ENCODE measurements at places on chromosomes 5 and 9.

GRCh38 chr9:37371565-37372464 lies 50.7 kb upstream of the GRHPR start:
- DNase-seq: no peak

DNA sequence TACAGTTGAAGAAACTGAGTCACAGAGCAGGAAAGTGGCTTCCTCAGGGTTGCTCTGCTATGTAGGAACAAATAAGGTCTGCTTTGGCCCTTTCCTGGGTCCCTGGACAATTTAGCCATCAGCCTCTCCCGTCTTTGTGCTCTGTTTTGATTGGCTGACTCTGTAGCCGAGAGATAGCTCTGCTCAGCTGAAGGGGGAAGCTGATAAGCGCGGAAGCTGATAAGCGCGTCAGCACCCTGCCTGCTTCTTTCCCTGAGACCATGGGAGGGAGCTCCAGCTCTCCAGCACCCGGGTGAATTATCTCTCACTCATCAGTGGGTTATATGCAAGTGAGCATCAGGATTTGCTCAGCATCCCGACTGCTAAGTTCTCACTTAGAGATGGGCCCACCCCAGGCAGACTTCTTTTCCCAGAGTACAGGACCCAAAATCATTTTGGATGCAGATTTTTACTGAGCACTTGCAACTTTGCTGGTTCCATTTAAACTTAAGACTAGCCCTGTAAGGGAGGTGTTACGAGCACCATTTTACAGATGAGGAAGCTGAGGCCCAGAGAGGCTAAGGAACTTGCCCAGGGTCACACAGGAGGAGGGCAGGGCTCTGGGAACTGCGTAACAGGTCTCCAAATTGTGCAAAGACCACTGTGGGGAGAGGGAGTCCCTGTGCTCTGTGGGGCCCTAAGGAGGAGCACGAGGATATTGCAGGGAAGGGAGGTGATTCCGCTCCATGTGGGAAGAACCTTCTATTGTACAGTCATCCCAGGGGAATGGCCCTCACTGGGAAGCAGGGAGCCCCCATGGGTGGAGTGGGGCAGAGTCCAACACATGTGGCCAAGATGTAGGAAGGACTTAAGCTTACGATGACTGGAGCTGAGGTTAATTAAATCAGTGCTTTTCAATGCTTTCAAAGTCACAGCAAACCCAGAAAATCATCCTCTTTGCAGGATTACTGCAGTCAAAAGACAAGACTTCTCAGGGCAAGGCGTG lies 83.7 kb upstream of the ORM1 start:
- no peak for DNase-seq

DNA sequence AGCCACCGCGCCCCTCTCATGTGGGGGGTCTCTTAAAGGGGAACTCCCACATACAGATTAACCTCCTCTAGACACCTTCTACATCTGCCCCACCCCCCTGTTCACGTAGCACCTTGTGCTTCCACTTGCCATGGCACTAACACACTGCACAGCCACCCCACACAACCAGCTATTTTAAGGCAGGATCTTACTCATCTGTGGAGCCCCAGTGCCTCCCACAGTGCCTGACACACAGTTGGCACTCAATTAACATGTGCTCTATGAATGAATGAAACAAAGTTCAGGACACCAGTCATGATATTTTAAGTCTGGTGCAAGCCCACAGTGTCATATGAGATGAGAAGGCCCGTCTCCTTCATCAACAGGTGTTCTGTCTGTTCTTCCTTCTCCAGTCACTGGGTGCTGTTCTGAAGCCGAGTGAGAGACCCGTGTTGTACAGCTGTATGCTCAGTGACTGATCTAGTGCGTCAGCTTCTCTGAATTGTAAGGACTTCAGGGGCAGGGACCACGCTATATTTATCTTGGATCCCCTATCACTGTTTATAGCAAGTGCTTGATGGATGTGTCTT lies 149.1 kb downstream of the TLE1 start:
- DNase-seq: no peak

GRCh38 chr9:75108571-75108970 lies 20.3 kb downstream of the OSTF1 start:
- no peak for DNase-seq

Data from HS-5 (cell line).